ENCODE measurements at places on chromosomes 4 and X.

- DNase-seq: no peak
Measured at GRCh38 chr4:77827343-77827742, 8.2 kb upstream of the CNOT6L start.

GRCh38 chr4:108991551-108992328, 228.9 kb upstream of the ETNPPL start:
- no peak for DNase-seq

DNA sequence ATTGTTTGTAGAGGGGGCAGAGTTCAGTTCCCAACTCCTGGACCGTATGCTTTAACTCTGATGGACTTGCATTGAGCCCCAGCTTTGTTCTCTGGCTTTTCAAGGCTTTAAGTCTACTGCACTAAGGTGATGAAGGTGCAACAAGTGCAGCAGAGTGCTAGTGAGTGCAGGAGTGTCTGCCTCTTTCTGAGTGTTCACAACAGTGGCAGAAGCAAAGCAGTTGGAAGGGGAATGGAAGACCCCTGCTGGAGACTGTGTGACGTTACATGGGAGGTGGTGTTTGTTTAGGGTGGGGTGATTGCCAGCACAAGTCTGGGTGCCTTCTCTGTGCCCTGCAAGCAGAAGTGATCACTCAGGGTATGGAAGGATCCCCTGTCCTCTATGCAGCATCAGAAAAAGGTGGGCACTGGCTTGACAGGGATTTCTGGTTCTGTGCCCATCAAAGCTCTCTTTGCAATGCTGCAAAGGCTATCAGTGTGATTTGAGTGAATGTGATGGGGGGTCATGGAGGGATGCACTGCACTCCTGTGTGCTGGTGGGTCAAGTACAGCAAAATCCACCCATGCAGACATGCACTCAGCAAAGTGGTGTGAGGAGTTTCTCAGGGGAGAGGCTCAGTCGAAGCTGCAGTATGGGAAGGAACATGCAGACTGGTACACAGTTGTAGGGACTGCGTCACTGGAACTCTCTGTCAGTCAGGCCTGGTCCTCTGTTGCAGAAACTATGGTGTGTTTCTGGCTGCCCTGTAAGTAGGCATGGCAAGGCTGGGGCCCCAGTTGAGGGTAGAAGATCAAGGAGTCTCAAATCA, 70.9 kb upstream of the UGT2B7 start:
- no peak for DNase-seq

DNA sequence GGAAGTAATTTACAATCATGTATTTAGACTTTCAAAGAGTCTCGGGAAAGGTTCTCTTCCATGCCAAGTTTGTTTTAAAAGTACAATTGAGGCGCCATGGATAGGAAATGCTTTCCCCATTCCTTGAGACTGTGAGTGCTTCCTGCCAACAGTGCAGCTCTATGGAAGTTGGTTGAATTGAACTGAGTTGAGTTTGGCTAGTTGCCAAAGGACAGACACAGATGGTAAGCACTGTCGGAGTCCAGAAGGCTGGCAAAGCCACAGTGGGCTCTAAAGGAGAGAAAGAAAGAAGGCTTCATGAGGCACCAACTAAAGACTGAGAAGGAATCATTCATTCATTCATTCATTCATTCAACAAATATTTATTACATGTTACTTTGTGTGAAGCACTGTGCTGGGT, 4.3 kb upstream of the KCNE5 start:
- no peak for DNase-seq

DNA sequence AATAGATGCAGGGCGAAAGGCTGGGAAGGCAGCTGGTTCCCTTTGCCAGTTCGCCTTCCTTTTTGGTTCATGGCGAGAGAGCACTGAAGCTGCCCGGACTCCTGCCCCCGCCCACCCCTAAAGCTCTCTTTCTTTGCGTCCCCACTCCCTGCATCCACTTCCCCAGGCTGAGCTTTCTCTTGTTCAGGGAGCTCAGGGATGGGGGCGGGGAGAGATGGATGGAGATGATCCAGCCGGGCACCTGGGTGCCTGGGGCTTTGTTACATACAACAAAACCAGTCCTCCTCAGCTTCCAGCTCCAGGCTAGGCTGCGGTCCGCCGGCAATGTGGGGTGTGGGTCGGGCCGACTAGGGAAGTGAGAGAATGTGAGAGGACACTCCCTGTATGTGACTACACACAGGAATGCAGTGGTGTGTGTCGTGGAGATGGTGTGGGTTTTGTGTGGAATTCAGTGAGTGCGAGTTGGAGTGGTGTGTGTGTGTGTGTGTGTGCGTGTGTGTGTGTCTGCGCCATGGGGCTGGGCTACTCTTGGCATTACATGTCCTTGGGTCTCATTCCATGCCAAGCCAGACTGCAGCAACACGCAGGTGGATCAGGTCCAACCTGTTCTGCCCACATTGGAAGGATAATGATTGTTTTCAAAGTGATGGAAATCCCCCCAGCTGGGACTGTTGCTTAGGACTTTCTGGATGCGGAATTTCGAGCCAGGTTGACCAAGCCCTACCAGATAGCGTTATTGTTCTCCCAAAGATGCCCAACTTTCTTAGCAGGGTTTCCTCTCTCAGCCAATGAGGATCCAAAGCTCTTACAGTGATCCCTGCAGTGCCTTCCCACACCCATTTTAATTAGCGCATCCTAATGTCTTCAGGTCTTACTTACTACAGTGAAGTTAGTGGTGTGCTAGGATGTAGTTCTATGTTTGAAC, 149.4 kb upstream of the CHRDL1 start:
- no peak for DNase-seq
